Stimulated activated naive B cell treated with anti-CD40 and anti-IgM and Interleukin-4, amounts not matched to agents 10 μg/mL and 1 μg/mL and 100 μg/mL, for 72 hours (primary cell): ENCODE measurements at places on chromosomes 1 and 21.

GRCh38 chr1:35876988-35877387, 6.0 kb upstream of the AGO1 start:
- no peak for DNase-seq

- DNase-seq = no peak
Measured at GRCh38 chr1:67609577-67610341, 75.2 kb upstream of the GADD45A start.

DNA sequence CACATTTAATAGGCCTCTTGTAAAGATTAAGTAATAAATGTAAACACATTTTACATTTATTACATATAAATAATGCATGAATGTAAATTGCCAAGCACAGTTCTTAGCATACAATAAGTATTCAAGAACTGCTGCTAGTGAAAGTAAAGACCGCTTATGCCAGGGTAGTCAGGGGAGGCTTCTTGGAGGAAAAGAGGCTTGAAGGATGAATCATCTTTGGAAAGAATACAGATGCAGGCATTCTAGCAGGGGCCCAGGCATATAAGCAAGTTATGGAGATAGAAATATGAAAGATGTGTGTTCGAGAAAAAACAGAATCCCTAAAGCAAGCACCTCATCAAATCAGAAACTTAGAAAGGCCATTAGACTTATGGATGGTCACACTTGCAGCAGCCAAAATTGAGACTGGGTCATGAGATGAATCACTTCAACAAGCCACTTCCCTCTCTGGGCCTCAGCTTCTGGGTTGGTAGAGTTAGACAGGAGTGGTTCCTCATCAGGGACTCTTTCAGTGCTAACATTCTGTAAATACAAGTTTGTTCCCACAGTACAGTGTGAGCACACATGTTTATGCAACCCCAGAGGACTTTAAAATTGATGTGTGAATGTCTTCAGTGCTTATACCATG, 79.8 kb upstream of the ROR1 start:
- DNase-seq = peak; percentile 15

- DNase-seq = no peak
Measured at GRCh38 chr1:200072636-200073285, 45.3 kb downstream of the NR5A2 start.

GRCh38 chr1:243562473-243562872, 287.6 kb downstream of the AKT3 start:
- DNase-seq = no peak

DNA sequence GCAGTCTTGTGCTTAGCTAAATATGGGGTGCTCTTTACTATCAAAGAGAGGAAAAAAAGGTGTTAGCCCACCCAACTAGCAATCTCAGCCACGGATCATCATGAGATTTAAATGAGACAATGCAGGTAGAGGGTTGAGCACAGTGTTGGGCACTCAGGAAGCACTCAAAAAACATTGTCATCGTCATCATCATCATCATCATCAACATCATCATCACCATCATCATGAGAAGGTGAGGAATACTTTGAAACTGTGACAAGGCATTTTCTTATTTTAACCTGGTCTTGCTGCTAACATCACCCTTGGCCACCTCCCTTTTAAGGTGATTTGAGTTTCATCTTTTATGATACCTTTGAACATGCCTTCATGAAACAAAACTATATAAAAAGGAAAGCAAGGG, 3.3 kb upstream of the MAPKAPK2 start:
- no peak for DNase-seq

DNA sequence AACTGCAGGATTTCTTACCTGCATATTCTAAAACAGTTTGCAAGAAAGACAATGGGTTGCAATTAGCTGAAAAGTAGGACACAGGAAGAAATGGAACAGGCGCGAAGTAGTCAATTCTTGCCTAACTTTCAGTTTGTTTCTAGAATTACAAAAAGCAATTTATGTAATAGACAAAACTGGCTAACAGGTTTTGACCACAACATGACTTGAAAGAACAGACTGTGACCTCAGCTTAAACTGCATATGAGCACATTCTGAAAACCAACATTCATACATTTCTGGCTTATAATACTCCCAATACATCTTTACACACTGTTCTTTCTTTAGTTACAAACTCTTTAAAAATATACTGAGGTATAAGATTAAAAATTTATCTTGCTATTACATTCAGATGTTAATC, 405.9 kb upstream of the B3GALT2 start:
- DNase-seq = no peak

- no peak for DNase-seq
Measured at GRCh38 chr1:179302070-179302469, 8.5 kb downstream of the SOAT1 start.
